ENCODE measurements at places on chromosomes 7 and 10.
A peak's percentile ranks its signal among the peaks of the same experiment; 100 is the strongest.

DNA sequence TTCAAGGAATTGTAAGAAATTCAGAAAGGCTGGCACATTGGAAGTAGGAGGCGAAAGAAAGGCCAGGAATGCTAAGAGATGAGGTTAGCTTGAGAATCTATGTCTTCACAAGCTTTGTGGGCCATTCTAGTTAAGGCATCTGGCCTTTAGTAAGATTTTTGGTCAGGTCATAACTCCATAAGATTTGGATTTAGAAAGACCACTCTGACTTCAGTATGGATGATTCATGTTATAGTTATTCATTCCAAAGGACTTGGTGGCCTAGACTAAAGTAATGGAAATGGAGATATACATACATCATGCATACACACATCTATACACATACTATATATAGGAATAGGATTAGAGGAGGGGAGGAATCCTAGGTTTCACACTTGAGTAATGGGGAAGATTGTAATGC lies 77.5 kb downstream of the SEPTIN7 start:
- DNase-seq, result no peak

- no peak for DNase-seq
Observed at GRCh38 chr7:46115410-46115809, 194.3 kb upstream of the IGFBP3 start.

GRCh38 chr10:31095677-31096560 lies 64.3 kb upstream of the ZNF438 start:
- no peak for DNase-seq

- no peak for DNase-seq
Observed at GRCh38 chr7:91031757-91032156, 232.5 kb upstream of the FZD1 start.

DNA sequence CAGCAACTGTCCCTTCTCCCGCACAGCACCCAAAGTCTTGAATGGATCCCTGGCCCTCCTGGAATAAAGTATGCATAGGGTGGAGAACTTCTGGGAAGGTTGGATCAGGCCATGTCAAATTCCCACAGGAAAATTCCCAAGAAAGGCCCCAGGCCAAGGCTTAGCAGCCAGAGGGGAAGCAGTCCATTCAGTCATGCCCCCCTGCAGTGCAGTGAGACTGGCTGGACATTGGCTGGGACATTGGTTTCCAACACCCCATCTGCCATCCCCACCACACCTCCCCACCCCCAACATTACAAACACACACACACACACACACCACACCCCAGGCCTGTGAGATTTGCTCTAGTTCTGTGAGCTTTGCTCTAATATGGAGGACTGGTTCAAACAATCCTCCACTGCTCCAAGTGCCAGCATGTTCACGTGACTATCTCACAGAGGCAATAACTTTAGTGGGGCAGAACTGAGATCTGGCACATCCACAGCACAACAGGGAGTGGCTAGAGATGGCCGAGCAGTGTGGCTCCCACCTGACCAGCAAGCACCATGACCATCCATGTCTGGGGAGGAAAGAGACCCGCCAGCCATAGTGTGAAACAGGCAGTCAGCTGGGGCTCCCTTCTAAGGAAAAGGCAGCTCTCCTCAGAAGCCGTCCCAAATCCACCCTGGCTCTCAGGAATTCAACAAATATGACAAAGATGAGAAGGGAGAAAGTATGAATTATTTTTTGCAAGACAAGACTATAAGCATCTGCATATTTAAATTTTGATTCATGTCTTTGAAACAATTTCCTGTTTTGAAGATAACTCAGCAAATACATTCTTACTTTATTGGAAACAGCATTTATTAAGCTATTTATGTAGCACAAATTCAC lies 6.7 kb upstream of the FAM170B start:
- no peak for DNase-seq

- no peak for DNase-seq
Observed at GRCh38 chr7:2572101-2572842, 13.5 kb downstream of the IQCE start.

DNA sequence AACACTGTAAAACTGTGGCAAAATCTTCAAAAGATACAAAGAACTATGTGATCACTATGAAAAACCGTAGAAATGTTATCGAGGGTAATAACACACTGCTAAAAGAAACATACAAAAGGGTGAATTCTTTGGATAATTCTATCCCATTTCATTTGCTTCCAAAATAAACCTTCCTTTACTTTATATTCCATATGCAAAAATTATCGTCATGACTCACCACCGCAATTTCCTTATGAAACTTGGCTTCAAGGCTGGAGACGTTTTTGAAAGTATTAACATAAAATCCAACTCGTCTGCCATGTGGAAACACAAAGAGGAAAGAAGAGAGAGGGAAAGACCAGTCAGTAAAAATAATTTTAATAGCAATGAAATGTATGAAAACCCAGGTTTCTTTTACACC lies 165.2 kb downstream of the AMPH start:
- DNase-seq, result no peak

DNA sequence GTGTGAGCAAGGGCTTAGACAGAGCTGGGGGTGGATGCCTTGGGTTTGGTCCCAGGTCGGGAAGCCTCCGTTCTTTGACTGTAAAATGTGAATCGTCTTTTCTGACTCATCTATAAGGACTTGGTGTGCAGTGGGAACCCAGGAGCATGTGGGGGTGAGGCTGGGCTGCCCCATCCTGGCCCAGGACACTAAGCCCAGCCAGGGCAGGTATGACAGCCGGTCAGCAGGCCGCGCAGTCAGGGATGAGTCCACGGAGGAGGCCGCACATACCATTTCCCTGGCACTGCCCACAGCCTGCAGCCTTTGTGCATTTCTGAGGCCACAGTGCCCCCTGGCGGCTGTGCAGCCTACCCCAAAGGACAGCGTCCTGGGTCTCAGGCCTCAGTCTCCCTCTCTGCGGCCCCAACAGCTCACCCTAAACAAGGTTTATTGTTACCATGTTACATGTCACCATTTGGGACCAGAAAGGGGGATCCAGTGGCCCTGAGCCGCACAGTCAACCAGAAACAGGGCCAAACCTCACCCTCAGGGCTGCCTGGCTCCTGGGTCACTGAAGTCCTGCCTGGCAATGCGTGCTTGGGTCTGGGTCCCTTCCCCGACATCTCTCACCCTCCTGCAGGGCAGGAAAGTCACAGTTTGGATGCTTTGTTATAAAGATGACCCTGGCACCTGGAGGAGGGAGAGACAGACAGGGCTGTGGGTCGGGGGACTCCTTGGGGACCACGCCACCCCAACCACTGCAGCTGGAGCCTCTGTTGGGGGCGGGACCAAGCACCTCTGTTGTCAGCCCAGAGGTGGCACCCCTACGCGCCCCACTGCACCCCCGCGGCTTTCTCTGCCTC lies 14.4 kb upstream of the SH2B2 start:
- DNase-seq, result peak; percentile 43

DNA sequence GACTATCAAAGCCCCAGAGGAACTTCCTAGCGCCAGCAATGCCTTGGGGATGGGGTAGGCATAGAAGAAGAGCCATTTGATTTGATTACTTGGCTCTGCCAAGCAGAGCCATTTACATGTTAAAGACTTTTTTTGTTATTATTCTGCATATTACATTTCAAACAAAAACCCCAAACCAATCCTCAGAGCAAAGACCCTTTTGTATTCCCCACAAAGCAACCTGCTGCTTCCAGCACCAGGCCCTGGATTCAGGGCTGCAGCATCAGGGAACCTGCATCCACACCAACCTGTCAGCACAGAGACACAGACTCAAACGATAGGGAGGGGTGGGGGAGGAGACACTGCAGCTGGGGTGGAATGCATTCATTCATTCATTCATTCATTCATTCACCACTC lies 73.2 kb downstream of the GRID1 start:
- DNase-seq, result no peak

DNA sequence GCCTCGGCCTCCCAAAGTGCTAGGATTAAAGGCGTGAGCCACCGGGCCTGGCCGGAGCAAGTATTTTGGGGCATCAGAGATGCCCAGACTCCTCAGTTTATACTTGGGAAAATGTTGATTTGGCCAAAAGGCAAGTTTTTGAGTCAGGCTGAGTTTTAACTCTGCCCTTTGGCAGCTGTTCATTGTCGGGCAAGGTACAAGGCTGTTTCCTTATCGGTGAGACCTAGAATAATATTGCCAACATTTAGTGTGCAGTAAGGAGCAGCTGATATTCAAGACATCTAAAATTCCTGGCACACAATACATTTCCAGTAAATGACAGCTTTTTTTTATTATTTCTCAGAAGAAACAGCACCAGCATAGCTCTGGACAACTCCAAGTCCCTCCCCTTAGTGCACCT lies 147.6 kb upstream of the C7orf33 start:
- DNase-seq, result no peak

DNA sequence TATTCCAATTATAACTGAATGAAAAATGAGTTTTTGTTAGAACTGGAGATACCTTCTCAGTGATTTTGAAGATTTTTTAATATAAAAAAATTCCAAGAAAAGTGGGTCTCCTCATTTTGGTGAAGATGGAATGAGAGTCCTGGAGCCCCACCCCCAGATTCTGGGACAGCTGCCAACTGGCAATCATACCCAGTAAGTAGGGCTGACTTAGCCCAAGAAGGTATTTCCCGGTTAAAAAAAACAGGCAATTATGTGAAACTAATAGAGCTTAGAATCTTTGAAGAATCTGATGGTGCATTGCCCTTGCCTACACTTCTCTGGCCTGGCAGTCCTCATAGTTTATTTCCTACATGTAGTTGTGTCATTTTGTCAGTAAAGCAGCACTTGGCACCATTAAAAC lies 52.8 kb upstream of the VWDE start:
- no peak for DNase-seq

GRCh38 chr10:1612908-1613307 lies 124.4 kb downstream of the ADARB2 start:
- no peak for DNase-seq

DNA sequence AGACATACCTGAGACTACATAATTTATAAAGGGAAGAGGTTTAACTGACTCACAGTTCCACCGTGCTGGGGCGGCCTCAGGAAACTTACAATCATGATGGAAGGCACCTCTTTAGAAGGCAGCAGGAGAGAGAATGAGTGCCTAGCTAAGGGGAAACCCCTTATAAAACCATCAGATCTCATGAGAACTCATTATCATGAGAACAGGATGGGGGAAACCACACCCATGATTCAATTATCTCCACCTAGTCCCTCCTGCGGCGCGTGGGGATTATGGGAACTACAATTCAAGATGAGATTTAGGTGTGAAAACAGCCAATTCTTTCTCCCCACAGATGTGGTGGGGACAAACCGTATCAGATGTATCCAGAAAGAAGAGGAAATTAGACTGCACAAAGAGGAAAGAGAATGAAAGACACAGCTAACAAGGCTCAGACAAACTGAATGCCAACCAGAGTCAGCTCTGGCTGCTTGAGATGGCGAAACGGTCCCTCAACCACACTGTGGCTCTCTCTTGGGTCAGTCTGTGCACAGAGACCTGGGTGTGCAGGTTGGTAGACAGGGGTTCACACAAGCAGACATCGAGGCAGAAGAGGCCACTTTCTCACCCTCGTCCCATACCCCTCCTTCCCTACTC lies 375.6 kb downstream of the SFMBT2 start:
- no peak for DNase-seq

DNA sequence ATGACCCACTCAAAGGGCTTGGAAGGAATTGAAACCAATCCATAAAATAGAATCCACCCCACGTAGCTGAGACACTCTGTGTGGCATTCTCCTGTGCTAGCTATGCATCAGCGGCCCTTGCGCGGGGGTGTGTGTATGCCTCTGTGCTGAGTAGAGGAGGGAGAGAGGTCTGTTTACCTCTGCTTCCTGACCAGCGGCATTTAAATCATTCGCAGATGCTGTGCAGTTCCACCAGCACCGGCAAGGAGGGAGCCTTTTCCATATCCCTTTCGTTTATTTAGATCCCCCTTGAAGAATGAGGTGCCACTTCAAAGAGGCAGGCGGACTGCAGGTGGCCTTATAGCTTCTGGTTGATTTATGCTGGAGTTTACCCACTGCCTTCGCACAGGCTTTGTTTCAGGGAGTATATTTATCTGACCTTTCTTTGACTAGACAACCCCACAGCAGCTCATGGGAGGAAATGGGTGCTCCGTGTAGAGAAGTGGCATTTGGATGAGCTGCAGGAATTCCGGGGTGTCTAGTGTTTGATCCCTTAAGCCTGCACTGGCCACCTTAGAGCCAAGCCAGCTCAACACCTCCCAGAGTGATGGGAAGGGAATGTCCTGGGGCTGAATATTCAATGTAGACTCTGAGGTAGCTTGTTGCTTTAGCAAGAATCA lies 11.4 kb downstream of the C10orf53 start:
- DNase-seq, result no peak

GRCh38 chr10:16992611-16993119 lies 136.9 kb downstream of the CUBN start:
- DNase-seq, result no peak

DNA sequence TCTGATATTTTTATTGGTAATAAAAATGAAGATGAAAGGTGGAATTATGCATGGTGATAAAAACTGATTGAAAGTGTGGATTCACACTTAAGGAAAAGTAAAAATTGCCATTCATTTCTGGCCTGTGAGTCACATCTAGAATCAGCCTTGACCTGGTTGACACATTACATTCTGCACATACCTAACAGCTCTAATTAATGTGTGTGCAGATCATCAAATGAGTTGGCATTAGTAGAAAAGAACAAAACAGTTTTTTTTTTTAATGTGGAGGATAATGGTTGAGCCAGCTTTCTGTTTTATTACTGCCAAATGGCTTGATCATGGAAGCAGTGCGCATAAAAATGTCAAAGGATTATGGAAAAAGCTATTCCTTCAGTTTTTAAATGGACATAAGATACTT lies 142.6 kb upstream of the TMEM196 start:
- DNase-seq, result no peak

- DNase-seq, result no peak
Observed at GRCh38 chr10:101118031-101118430, 13.1 kb upstream of the TLX1 start.

GRCh38 chr10:124595143-124595883 lies 133.7 kb downstream of the LHPP start:
- no peak for DNase-seq

DNA sequence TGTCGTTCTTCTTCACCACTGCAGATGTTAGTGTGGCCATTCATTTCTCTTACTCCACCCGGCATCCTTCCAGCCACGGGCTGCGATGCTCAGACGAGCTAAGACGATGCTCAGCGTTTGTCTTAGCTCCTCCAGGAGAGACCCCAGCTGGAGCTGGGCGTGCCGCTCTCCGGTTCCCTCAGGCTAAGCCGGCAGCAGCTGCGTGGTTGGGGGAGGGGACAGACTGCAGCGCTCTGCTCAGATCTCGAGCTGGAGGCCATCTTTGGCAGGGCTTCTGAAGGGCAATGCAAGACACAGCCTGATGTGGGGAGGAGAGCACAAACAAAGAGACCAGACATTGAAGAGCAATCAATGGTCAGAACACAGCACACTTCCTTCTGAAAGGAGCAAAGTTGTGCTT lies 4.8 kb downstream of the INA start:
- DNase-seq, result no peak

DNA sequence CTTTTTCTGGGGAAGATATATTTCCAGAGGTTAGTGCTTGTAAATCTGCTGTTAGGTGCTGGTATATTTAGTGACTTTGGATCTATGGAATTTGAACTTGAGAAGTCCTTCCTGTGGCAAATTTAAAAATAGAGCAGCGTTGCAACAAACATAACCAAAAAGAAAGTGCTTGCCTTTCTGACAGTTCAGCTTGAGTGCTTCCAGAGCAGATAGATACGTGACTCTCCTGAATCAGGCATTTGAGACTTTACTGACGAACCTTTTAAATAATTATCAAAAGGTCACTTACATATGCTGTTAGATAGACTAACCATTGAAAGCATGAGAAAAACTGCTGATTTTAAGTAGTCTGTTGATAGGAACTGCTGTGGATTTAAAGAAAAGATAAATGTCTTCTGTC lies 387.5 kb upstream of the LRRTM3 start:
- DNase-seq, result no peak

Measured in activated naive CD4-positive, alpha-beta T cell (primary cell).